ENCODE measurements at places on chromosomes 16 and 17. TPM values are rescaled to one million over a fixed set of nuclear protein-coding genes. Genes with fewer than 3 reads are reported as not detected.

The GDPD3 gene
- 1.5 TPM for total RNA-seq

The CLEC18A gene
- total RNA-seq, result not detected

The TOB1 gene
- 43.0 TPM for total RNA-seq

The ITGB4 gene
- 224 TPM for total RNA-seq

The NGFR gene
- 0.05 TPM for total RNA-seq

The KRTAP4-9 gene
- not detected for total RNA-seq

The SLC13A2 gene
- total RNA-seq, result not detected

The PTX4 gene
- total RNA-seq, result not detected

The RFWD3 gene
- 52.4 TPM for total RNA-seq

Measured in HT-29 (cell line).